C1 segment of cervical spinal cord (tissue), 14 donors: ENCODE measurements at places on chromosomes 2 and 18.

- DNase-seq = no peak
Measured at GRCh38 chr2:64640153-64641044, 13.3 kb downstream of the SERTAD2 start.

DNA sequence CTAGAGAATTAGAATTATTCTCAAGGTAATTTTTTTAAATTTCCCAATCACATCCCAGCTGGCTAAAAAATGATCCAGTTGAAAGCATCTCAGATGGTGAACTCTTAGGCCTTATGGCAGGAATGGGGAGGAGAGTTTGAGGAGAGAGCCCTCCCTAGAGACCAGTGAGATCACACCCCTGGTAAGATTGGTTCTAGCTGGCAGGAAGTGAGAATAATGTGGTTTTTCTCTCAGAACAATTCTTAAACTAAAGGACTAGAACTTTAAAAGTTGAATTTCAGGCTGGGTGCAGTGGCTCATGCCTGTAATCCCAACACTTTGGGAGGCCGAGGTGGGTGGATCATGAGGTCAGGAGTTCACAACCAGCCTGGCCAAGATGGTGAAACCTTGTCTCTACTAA lies 120.2 kb downstream of the MYO3B start:
- DNase-seq = no peak

DNA sequence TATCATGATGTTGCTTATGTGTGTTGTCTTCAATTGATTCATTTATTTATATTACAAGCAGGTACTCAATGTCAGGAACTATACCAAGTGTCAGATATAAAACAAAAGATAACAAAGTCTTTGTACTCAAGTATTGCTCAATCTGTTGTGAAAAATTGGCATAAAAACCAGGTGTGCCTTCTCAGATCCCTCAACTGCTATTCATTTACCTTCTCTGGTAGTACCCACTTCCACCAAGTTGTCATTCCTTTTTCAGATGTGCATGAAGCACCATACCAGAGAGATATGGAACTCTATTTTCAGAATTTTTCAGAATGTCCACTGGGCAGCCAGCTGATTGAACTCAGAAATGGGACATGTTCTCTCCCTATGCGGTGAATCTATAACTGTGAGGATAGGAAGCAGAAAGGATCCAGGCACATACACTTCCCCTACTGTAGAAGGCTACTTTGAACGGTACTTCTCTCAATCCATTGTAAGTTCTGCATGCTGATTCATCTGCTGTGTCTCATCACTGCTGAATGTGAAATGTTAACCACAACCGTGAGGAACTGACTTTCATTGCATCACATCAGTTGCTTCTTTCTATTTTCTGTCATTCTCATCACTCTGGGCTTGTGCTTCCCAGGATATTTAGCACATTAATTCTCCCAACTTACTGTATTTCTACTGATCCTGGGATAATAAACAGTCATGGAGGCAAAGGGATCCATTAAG lies 1621.3 kb downstream of the SUCLG1 start:
- no peak for DNase-seq

GRCh38 chr18:12278741-12279682 lies 24.9 kb downstream of the CIDEA start:
- DNase-seq = peak; percentile 59

- no peak for DNase-seq
Measured at GRCh38 chr2:54310311-54310710, 54.3 kb upstream of the TSPYL6 start.

DNA sequence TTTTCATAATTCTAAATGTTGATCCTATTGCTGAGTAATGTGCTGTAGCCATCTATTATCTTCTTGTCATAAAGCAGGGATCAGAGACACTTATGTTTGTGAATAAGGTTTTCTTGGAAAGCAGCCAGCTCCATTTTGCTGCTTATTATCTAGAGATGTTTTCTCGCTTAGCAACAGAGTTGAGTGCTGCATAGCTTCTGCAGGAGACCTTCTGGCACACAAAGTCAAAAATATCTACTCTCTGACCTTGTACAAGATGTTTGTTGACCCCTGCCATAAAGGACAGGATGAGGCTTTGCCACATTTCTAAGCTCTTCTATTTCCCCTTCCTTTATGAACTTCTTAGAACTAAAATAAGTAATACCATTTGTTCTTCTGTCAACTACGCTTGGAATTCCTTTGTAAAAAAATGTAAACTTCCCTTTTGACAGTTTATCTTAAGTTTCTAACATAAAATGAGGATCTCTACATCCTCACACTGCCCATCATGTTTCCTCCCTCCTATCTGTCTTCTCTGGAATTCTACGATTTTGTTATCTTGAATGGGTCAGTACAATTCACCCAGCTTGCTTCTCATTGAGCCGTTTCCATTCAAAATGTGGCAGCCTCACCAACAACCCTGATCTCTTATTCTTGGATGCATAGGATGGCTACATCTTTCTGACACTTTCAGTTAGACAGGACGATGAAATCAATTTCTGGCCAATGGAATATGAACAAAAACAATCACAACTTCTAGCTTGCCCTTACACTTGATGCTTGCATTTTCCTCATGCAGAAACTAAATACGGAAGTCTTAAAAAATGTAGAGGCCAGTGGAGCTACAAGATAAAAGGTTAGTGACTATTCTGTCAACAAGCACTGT lies 1377.0 kb downstream of the SUCLG1 start:
- DNase-seq = no peak

GRCh38 chr2:39061280-39061679 lies 59.6 kb downstream of the SOS1 start:
- no peak for DNase-seq

DNA sequence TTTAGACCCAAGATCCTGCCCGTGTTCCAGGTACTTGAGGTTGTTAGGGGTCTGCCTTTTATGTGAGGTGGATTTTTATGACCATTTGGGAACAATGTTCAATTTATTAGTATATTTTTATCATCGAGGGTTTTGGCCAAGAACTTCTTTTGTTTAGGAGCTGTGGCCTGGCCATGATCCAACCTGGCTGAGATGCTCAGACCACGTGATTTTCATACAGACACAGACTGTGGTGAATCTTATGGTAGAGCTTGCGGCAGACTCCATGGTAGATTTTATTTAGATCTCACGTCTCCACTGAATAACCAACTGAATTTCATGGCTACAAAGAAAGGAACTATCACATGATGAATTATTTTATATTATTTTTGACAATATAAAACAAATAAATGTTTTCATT lies 405.5 kb upstream of the VWC2L start:
- DNase-seq = no peak

DNA sequence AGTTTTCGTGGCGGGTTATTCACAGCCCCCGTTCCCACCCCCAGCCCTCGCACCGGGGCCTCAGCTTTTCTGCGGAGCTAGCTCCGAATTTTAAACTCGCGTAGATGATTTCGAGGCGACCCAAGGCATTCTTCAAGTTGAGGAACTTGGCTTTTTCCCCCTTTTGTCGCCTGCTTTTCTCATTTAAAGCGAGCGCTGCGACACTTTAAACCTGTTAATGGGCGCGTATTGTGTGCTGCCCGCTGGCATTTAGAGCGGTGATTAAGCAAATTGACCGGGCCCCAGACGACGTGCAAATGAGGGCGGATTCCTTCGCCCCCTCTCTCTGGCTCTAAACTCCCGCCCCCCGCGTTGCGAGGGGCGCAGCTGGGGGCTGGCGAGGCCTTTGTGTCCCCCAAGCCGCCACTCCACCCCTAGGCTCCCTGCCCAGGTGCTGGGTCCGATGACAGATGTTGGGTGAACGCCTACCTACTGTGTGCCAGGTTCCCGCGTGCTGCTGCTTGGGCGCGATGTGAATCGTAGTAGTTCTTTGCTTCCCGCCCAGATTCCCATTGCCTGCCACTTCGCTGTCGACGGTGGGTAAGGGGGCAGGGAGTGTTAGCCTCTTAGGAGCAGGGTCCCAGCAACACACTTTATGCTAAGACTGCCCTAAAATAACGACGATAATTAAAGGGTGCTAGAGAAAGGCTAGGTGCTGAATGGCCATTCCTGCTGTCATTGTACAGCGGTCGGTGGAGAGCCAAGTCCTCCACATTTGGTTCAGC lies 1.9 kb downstream of the TCF7L1 start:
- DNase-seq = no peak

DNA sequence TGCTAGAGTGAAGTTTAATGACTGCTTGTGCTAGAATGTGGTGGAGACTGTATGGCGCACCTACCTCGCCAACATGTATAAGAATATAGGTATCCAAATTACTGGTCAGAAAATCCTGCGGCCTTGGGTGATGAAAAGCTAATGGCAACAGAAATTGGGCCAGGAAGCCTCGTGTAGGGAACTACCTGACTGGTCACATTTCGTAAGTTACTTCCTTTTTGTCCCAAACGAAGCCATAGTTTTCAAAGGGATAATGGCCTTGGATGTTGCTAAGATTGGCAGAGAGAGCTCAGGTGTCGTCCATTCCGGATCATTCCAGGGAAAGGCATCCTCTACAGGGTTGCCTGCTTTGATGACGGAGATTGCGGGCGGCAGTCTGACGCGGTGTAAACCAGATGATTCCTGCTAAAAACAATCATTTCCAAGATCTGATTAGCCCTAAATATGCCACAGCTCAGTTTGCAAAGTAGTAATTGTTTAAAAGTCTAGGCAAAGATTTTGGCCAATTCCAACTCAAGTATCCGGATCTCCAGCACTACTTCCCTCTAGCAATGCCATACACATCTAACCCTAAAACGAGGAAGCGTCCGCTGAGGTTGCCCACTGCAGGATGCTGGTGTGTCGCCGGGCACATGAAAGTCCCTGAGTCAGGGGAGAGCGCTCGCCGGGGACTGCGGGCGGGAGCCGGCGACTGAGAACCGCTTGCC lies 708 bp upstream of the MALT1 start:
- no peak for DNase-seq

- DNase-seq = no peak
Measured at GRCh38 chr2:103254611-103255010, 492.8 kb downstream of the TMEM182 start.

DNA sequence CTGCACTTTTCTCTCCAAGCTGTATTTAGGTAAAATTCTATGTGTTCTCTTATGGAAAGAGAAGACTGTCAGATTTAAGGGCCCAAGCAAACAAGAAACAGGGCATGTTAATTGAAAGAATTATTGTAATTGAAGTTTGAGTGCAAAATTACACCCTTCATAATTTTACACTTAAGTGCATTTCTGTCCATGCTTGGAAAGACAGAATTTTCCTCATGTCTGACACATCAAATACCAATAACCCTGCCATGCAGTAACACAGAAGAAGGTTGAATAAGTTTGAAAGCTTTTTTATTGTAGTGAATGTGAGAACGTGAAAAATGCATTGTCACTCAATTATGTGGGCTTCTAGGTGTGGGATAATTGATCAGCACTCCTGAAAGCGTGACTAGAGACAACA lies 52.9 kb upstream of the PARD3B start:
- DNase-seq = no peak

DNA sequence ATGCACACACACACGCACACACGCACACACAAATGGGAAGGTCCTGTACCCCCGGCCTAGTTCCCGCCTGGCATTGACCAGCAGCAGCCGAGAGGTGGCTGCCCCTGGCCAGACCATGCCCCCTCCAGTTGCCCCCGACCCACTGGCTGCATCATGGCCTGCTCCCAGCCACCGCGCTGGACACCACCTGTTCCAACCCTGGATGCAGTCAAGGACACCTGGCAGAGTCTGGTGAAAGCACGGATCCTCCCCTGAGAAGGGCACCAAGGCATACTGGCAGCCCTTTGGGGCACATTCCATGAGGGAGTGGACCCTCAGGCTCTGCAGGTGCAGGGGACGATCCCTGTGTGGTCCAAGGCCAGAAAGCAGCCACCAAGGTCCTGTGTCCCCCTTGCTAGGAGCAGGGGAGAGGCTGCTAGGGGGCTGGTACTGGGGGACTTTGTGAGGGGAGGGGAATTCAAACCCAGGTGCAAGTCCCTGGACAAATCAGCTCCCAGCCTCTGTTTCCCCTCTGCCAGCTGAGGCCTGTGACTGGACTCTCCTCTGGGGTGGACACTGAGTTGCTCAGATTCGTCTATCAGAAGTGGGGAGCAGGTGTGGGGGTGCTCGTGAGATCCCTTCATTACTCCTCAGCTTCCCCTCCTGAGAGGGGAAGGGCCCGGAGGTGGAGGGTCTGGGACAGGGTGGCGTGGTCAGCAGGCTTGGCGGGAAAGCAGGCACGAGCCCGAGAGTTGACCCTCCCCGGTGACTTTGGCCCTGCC lies 3.5 kb downstream of the ESPNL start:
- no peak for DNase-seq

DNA sequence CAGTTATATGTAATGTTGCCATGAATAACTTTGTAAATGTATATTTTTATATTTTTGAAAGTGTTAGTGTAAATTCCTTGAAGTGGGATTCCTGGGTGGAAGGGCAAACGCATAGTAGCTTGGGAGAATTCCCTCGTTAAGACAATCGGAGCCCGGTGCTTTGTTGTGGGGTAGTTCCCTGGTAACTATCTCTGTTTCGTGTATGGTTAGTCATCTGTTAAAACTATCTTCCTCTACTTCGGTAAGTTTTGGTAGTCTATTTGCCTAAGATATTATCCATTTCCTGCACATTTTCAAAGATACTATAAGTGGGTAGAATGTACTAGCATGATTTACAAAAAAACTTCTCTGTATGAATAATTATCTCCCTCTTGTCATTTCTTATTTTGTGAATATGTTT lies 113.8 kb upstream of the NRXN1 start:
- DNase-seq = no peak

- DNase-seq = no peak
Measured at GRCh38 chr2:230254152-230254881, 28.8 kb downstream of the SP140 start.

GRCh38 chr2:153478289-153479261 lies at the start of gene RPRM:
TSS of gene RPRM (minus strand) at chr2:153478762. CDS start at chr2:153478565, 197 bp downstream.
- peak; percentile 81 for DNase-seq

GRCh38 chr18:49997558-49997957 lies 184.2 kb upstream of the ACAA2 start:
- DNase-seq = no peak

GRCh38 chr18:58201733-58202730 lies 158.0 kb downstream of the NEDD4L start:
- no peak for DNase-seq

- no peak for DNase-seq
Measured at GRCh38 chr2:181431674-181432073, 25.5 kb upstream of the ITGA4 start.

DNA sequence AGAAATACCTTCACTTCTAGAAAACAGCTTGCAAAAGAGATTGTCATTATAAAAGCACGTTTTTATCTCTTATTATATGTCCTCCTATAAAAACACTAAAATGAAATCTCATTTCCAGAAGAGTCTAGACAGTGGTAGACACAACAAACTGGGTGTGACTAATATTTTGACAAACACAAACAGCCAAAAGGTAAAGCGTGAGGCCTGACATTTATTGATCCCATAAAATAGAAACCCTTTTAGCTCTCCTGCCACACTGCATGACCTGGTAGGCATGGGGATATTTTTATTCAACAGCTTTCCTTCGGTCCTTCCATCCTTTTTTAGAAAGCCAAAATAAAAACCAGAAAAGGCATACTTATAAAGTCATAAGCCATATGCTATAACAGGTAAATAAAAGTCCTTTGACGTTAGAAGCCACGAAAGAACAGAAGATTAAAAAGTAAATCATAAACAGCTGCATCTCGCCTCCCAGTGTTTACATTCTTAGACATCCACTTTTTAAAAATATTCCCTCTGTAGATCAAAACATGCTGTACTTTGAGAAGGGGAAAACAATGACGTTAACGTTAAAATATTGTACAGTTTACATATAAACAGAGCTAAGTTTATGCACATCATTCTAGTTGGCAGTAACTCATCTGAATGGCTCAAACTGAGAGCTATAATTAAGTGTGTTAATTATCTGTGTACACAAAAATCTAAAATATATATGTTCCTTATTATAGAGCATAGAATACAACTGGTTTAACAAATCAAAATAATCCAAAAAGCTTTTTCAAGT lies 44.6 kb downstream of the IRS1 start:
- no peak for DNase-seq

- DNase-seq = no peak
Measured at GRCh38 chr2:229235131-229235914, 35.8 kb downstream of the PID1 start.
